ENCODE measurements at places on chromosomes 6 and 20. TPM values are rescaled to one million over a fixed set of nuclear protein-coding genes. Genes with fewer than 3 reads are reported as not detected.
A peak's percentile ranks its signal among the peaks of the same experiment; 100 is the strongest.

SULF2 gene
- not detected for total RNA-seq

GSTA3 gene
- not detected for total RNA-seq

LAMA2 gene
- total RNA-seq = 0.80 TPM

TTPAL gene
- total RNA-seq = 18.3 TPM

NKX2-2 gene
- not detected for total RNA-seq

ELOVL2 gene
- not detected for total RNA-seq

TAP2 gene
- total RNA-seq = 96.4 TPM

ZC3H12D gene
- total RNA-seq = 72.2 TPM

STMND1 gene
- not detected for total RNA-seq

- peaks cover 2% of the 10 kb centered on the region for H3K36me3 ChIP-seq
- no peak for DNase-seq
- no peak overlapping the region for H3K4me3 ChIP-seq
- H3K27ac ChIP-seq = no peak overlapping the region
- H3K27me3 ChIP-seq = no peaks in the 10 kb centered on the region
These were observed 51.4 kb downstream of the ZDHHC14 start for GRCh38 chr6:157432231-157432891.

DNA sequence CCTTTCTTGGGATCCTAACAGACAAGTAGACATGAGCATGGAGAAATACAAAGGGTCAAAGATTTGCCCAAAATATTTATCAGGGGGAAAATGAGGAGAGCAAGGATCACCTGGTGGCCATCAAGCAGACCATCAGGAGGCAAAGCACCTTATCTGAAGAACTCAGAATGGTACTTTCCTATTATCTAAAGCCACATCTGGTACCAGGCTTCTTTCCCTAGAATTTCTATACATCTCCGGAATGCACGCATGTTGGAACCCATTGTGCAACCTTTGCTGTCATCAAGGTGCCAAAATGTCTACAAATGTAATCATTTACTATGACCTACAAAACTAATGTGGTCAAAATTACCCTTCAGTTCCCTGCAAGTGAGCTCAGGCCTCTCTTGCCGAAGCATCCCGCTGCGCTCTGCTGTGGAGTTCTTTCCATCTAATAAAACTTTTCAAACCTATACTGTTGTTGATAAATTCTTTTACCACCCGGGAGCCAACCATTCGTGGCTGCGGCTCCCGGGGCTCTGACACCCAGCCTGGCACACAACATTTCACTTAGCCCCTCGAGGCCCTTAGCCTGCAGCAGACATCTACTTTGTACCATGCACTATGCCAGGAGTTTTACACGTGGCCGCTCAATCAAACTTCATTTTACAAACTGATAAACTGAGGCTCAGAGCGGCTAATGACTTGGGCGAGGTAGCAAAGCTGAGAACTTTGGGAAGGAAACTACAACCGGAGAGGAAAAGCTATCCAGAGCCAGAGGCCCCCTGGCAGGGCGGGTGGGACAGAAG is 3.8 kb upstream of the CPXM1 start:
- peaks cover 64% of the 10 kb centered on the region for H3K27me3 ChIP-seq
- no peak overlapping the region for H3K27ac ChIP-seq
- peaks cover 4% of the 10 kb centered on the region for H3K36me3 ChIP-seq
- no peak for DNase-seq
- H3K4me3 ChIP-seq = no peak overlapping the region

DNA sequence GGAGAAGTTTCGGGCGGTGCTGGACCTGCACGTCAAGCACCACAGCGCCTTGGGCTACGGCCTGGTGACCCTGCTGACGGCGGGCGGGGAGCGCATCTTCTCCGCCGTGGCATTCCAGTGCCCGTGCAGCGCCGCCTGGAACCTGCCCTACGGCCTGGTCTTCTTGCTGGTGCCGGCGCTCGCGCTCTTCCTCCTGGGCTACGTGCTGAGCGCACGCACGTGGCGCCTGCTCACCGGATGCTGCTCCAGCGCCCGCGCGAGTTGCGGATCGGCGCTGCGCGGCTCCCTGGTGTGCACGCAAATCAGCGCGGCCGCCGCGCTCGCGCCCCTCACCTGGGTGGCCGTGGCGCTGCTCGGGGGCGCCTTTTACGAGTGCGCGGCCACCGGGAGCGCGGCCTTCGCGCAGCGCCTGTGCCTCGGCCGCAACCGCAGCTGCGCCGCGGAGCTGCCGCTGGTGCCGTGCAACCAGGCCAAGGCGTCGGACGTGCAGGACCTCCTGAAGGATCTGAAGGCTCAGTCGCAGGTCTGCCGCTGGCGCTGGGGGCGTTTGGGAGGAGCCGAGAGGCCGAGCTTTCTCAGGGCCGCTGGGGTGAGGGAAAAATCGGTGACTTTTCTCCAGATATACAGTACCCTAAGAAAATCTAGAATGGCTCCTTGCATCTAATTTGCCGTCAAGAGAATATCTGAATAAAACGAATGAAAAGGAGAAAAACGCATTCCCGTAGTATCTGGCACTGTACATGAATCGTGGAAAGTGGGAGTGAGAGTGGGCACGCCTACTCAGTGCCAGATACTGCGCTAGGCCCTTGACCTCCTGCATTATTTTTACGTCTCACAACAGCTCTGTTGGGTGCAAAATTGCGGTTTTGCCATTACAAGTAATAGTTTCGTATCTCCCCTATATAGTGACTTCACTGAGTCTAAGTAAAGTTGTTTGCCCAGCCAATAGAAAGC is 1.0 kb downstream of the CALHM6 start:
- H3K27ac ChIP-seq = peak overlapping the region; percentile 79
- H3K4me3 ChIP-seq = peak overlapping the region; percentile 57

DNA sequence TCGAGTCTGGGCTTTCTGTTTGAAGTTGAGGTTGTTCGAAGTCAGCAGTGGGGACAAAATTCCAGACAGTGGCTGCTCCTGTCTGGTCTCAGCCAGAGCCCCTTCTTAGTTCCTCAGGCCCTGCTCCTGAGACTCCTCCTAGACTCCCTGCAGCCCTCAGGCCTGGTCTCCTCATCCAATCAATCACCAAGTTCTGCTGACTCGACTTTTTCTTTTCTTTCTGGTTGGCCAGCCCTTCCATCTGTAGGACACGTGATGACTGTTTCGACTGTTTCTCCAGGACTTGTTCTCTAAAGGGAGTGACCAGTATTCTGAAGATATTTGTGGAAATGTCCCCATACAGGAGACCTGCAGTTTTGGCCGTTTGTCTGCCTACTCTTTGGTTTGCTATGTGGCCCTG is 19.5 kb downstream of the PPP1R3G start:
- H3K27me3 ChIP-seq = no peaks in the 10 kb centered on the region
- H3K4me1 ChIP-seq = no peaks in the 10 kb centered on the region
- no peak overlapping the region for H3K4me3 ChIP-seq
- no peak for DNase-seq
- no peak overlapping the region for H3K27ac ChIP-seq

GRCh38 chr20:63830841-63831588 is at the start of gene ZBTB46:
Gene ZBTB46 (minus strand): TSS chr20:63831264. CDS start chr20:63790757, 40,507 bp downstream.
- no peak within 1 kb of the TSS for H3K27ac ChIP-seq
- H3K36me3 ChIP-seq = no peaks in the 10 kb centered on the region
- H3K27me3 ChIP-seq = peaks cover 30% of the 10 kb centered on the region
- H3K4me1 ChIP-seq = peaks cover 15% of the 10 kb centered on the region
- H3K4me3 ChIP-seq = peak within 1 kb of the TSS; percentile 65
- DNase-seq = peak; percentile 54

GRCh38 chr20:17768271-17768670 is 68.5 kb downstream of the BANF2 start:
- no peak for DNase-seq
- no peaks in the 10 kb centered on the region for H3K27me3 ChIP-seq
- no peak overlapping the region for H3K27ac ChIP-seq
- H3K4me1 ChIP-seq = no peaks in the 10 kb centered on the region

- DNase-seq = no peak
- no peaks in the 10 kb centered on the region for H3K4me1 ChIP-seq
- H3K27me3 ChIP-seq = peaks cover 8% of the 10 kb centered on the region
- no peaks in the 10 kb centered on the region for H3K36me3 ChIP-seq
These were observed 10.4 kb downstream of the TRAPPC3L start for GRCh38 chr6:116535109-116535508.

- no peaks in the 10 kb centered on the region for H3K27me3 ChIP-seq
- DNase-seq = no peak
These were observed 288.8 kb downstream of the CDC5L start for GRCh38 chr6:44676246-44676790.

GRCh38 chr20:57600320-57601210 is 19.7 kb downstream of the ZBP1 start:
- no peak overlapping the region for H3K27ac ChIP-seq
- H3K27me3 ChIP-seq = peaks cover 3% of the 10 kb centered on the region
- DNase-seq = peak; percentile 30
- no peak overlapping the region for H3K4me3 ChIP-seq
- H3K4me1 ChIP-seq = peaks cover 10% of the 10 kb centered on the region

DNA sequence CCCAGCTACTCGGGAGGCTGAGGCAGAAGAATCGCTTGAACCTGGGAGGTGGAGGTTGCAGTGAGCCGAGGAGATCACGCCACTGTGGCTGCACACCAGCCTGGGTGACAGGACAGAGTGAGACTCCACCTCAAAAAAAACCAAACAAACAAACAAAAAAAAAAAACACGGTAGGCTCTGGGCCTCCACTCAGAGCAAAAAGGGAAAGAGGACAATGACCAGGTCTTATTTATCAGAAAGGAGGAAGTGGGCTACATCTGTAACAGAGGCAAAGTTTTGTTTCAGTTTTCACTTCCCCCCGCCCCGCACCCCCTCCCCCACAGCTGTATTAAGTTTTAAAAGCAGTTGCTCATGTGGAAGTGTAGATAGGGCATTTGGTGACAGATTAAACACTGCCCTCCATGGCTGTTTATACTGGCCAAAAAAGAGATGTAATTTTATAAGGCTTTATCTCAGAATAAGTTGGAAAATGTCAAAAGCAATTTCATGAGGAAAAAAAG is 114.6 kb downstream of the RCAN2 start:
- DNase-seq = no peak
- H3K4me1 ChIP-seq = no peaks in the 10 kb centered on the region
- H3K36me3 ChIP-seq = no peaks in the 10 kb centered on the region
- no peak overlapping the region for H3K27ac ChIP-seq
- H3K27me3 ChIP-seq = peaks cover 5% of the 10 kb centered on the region
- no peak overlapping the region for H3K4me3 ChIP-seq

GRCh38 chr20:41586772-41587171 is 31.4 kb downstream of the CHD6 start:
- no peaks in the 10 kb centered on the region for H3K27me3 ChIP-seq
- peaks cover 20% of the 10 kb centered on the region for H3K4me1 ChIP-seq
- peaks cover 40% of the 10 kb centered on the region for H3K36me3 ChIP-seq
- no peak for DNase-seq
- no peak overlapping the region for H3K27ac ChIP-seq
- no peak overlapping the region for H3K4me3 ChIP-seq

- H3K27ac ChIP-seq = peak within 1 kb of the TSS; percentile 94
- no peaks in the 10 kb centered on the region for H3K27me3 ChIP-seq
- DNase-seq = peak; percentile 94
- peaks cover 25% of the 10 kb centered on the region for H3K36me3 ChIP-seq
- no peak within 1 kb of the TSS for H3K4me3 ChIP-seq
These were observed at the start of gene AHI1 for GRCh38 chr6:135497412-135498184. Gene AHI1 (minus strand): TSS chr6:135497740. CDS start chr6:135492237, 5,503 bp downstream.
